Left lung (tissue), 14 donors: ENCODE measurements at places on chromosomes 4 and X. TPM values are rescaled to one million over a fixed set of nuclear protein-coding genes. Genes with fewer than 3 reads are reported as not detected.

SHOX gene
- 0.26 TPM for polyA plus RNA-seq

IL3RA gene
- 23.7 TPM for polyA plus RNA-seq

GRCh38 chrX:18543738-18544137 is 118.3 kb downstream of the CDKL5 start:
- no peak for DNase-seq

DNA sequence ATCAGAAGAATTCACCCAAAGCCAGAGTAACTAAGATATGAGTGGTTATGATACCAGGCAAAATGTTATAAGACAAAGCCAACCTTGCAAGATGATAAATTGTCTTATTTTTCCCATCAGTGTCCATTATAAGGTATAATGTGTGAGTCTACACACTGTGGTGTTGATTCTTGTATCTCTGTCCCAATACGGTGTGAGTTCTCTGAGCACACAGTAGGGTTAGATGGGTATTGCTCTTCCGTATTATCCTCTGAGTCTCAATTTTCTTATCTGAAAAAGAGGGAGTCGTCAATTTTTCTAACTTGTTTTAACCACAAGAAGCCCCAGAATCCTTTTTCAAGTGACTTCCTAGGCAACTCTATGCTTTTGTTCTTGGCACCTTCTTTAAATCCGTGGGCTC is 69.9 kb downstream of the HMGB2 start:
- DNase-seq: no peak

PFKFB1 gene
- polyA plus RNA-seq: 0.40 TPM

DNA sequence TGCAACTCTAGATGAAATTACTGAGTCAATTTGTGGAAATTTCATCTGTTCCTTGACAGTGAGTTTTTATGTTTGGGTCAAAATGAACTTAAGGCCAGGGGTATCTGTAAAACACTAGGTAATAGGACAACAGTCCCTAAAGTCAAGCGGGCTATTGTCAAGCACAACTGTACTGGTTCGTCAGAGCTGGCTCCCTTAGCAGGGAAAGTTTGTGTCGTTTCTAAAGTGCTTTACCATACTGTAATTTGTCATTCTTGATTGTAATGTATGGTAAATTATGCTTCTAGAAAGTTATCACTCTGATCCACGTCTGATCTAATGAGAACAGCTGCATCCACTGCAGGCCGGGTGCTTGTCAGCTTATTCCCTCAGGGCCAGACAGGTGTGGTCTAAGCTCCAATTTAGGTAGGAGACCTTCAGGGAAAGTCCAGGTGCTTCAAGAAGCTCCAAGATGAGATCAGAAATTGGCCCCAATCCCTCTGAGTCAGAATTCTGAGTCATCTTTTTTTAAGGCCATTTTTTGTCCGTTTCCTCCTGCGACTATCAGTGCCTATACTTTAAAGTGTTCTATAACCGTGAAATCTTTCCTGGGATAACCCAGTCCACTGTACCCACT is 92.2 kb downstream of the PALLD start:
- no peak for DNase-seq

TMEM47 gene
- 40.5 TPM for polyA plus RNA-seq

- no peak for DNase-seq
These were observed 207.5 kb downstream of the PDGFC start for GRCh38 chr4:156764145-156764544.

GRCh38 chr4:104881136-104881886 is 265.4 kb upstream of the TET2 start:
- DNase-seq: no peak

EXOC1L gene
- polyA plus RNA-seq: 0.36 TPM

GRCh38 chr4:171602638-171603355 is 210.4 kb upstream of the GALNTL6 start:
- DNase-seq: no peak

DDX53 gene
- not detected for polyA plus RNA-seq

GRCh38 chr4:38576767-38577166 is 87.2 kb upstream of the KLF3 start:
- no peak for DNase-seq

DNA sequence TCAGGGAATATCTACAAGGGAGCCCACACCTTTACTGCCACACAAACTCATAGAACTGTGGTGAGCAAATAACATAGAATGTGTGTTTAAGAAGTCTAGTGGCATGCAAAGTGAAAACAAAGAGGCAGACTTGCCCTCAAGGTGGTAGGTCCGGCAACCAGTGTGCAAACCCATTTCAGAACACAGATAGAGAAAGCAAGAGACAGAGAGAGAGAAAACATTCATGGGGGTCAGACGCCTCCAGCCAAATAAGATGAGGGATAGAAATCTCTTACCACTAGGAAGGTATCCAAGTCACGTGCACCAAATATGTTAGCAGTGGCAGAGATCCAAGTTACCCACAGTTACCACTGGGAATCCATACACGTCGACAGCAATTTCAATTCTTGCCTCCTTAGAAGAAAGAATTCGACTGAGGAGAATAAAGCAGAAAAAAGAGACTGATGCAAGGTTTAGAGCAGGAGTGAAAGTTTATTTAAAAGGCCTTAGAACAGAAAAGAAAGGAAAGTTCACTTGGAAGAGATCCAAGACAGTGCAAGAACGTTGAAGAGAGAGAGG is 252.8 kb downstream of the NAP1L3 start:
- no peak for DNase-seq

DNA sequence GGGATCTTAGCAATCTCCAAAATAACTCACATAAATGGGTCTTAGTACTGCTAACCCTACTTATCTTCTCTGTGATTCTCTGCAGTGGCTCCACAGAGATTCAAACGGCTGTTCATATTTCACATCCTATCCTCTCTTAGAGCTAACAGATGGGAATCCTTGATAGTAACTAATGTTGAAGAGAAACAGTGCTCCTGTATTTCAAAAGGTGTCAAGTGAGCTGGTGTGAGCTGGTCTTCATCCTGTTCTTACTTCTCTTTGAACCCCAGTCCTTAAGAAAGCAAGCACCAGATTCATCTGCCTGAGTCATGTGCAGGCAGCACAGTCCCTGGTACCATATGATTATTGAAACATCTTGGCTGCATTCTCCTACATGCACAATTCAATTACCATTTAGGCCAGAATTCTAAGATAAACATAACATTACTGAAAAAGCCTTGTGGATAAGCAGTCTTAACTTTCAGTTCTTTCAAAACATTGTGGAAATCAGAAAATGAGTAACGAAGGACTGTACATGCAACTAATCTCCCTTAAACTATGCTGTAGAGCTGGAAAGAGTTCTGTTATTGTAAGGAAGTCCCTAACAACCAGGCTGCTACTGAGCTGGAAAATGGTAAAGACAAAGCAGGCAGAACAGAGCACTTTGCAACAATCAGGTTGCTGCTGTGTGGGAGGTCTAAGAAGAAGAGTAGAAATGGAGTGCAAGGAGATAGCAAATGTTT is 153.1 kb downstream of the NPNT start:
- DNase-seq: no peak
